Mucosa of gallbladder (tissue), 1 donor: ENCODE measurements at places on chromosomes 6 and 20.
A peak's percentile ranks its signal among the peaks of the same experiment; 100 is the strongest.

DNA sequence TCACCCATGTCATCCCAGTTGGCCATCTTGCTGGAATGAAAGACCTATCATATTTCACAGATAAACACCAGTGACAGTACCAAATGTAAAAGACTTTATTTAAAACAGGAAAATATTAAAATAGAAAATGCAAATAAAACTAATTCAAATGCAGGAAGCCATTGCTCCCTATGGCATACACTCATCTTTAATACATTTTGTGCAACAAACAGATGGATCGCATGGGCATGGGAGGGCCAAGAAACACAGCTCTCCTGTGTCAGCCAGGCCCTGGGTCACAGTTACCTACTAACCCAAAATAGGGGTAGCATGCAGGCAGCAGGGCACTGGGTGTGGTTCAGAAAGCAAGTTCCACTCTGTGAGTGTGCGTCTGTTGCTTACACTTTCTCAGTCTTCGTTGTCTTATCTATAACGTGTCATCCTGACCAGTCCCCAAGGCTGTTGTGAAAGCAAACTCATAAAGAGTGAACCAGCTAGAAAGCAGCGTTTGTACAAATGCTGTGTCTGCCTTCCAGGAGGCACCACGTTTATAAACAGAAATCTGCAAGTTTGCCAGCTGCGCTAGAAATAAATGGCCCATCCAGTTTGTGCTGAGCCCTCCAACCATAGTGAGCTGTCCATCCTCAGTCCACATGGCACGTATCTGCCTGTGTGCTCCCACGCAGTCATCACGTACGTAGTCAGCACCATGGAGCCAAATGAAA, 180.5 kb downstream of the SYNDIG1 start:
- peak; percentile 34 for DNase-seq

DNA sequence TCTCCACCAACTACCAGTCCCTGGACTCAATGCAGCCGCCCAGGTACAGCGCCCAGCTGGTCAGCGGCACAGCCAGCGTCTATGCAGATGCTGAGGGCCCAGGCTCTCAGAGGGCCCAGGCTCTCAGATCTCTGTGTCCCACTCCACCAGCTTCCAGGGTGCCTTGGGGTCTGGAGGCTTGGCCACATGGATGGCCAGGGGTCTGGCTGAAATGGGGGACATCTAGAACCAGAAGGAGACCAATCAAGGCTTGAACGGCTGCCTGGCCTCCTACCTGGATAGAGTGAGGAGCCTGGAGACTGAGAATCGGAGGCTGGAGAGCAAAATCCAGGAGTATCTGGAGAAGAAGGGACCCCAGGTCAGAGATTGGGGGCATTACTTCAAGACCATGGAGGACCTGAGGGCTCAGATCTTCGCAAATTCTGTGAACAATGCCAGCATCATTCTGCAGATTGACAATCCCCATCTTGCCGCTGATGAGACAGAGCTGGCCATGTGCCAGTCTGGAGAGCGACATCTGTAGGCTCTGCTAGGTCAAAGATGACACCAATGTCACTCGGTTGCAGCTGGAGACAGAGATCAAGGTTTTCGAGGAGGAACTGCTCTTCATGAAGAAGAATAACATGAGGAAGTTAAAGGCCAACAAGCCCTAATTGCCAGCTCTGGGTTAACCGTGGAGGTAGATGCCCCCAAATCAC, 44.1 kb upstream of the GRM4 start:
- DNase-seq = no peak

DNA sequence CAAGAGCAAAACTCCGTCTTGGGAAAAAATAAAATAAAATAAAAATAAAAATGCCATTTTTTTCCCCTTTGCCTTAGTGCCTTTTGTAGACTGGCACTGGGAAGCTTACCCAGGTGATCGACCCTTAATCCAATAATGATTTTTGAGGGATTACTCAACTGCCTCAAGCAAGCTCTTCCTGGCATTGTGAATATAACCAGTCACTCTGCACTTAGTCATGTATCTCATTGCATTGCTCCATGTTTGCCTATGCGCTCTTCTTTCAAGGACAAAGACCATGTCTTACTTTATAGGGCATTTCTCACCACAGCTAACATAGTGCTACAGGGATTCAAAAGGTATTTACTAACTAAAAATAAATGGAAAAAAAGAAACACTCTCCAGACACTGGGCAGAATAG, 13.0 kb downstream of the GFOD1 start:
- DNase-seq = no peak

GRCh38 chr20:37520419-37520955, 563 bp upstream of the NNAT start:
- DNase-seq = no peak
